ENCODE measurements at places on chromosomes 11 and 22. TPM values are rescaled to one million over a fixed set of nuclear protein-coding genes. Genes with fewer than 3 reads are reported as not detected.

Gene CARD18
- total RNA-seq = not detected

Gene POTEH
- total RNA-seq = not detected

Gene APOBEC3H
- 1.4 TPM for total RNA-seq

Gene XNDC1N
- 3.2 TPM for total RNA-seq

Gene SMTNL1
- total RNA-seq = not detected

Gene CRKL
- 49.0 TPM for total RNA-seq

Gene PHOX2A
- not detected for total RNA-seq

Gene CLCF1
- 6.9 TPM for total RNA-seq

Gene KRTAP5-9
- not detected for total RNA-seq

GRCh38 chr11:117929142-117929915 lies at the start of gene TMPRSS13:
TSS of gene TMPRSS13 (minus strand) at chr11:117929402. CDS start at chr11:117929307, 95 bp downstream.
- DNase-seq = no peak
- H3K27me3 ChIP-seq = no peaks in the 10 kb centered on the region
- no peak within 1 kb of the TSS for H3K4me3 ChIP-seq

DNA sequence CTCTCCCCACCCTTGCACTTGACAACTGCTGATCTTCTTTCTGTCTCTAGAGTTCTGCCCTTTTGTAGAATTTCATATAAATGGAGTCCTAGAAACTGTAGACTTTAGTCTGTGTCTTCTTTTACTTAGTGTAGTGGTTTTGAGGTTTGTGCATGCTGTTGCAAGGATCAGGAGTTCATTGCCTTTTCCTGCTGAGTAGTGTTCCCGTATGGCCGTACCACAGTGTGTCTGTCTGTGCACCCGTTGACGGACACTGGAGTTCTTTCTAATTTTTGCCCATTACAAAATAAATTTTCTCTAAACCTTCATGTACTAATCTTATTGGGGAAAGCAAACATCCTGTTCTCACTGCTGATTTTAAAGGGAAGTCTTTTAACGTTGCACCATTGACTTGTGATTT lies 138.1 kb downstream of the TBC1D22A start:
- DNase-seq = no peak
- H3K4me1 ChIP-seq = no peaks in the 10 kb centered on the region
- H3K27ac ChIP-seq = no peak overlapping the region
- no peaks in the 10 kb centered on the region for H3K36me3 ChIP-seq

DNA sequence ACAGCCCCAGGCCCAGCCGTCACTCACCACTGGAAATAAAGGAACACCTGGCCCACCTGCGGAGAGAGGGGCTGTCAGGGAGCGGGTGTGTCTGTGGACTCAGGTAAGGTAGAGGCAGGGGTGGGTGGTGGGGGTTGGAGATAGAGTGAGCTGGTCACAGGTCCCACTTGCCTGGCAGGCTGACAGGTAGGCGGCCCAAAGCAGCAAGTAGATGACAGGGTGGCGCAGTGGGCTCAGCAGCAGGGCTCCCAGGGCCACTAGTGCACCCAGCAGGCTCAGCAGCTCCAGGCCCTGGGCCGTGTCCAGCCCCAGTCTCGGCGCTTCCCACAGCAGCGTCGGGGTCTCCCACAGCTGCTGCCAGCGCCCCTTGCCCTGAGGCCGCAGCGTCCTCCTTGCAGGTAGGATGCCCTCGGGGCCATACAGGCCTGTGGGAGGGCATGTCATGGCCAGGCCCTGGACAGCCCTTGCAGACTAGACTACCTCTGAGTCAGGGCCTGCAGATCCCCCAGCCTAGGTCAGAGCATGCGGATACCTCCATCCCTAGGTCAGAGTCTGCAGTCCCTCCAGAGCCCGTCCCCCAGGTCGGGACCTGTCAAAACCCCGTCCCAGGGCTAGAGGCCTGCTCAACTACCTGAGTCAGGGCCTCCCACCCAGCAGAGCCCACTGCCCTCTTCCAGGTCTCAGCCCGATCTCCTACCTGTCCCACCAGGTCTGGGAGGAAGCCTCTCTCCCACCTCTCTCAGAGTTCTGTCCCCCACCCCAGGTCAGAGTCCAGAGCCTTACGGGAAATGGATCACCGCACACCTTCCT lies 686 bp downstream of the LMF2 start:
- H3K27me3 ChIP-seq = no peaks in the 10 kb centered on the region
- peak; percentile 44 for DNase-seq
- peak overlapping the region; percentile 82 for H3K4me3 ChIP-seq

- H3K27ac ChIP-seq = no peak overlapping the region
- no peak overlapping the region for H3K4me3 ChIP-seq
- no peaks in the 10 kb centered on the region for H3K27me3 ChIP-seq
- H3K4me1 ChIP-seq = peaks cover under 1% of the 10 kb centered on the region
Measured at GRCh38 chr22:30413745-30414524, 11.6 kb upstream of the MTFP1 start.

DNA sequence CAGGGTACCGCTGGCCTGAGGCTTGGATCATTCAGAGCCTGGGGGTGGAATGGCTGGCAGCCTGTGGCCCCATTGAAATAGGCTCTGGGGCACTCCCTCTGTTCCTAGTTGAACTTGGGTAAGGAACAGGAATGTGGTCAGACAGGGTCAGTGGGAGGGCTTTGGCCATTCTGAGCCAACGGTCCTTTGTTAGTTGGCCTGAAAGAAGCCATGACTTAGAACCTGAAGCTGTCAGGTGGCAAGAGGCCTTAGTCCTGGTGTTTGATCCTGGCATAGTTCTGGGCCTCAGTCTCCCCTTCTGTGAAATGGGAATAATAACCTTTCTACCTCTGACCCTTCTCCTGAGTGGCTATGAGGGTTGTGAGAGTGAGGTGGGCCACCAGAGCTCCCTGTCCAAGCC lies 8.3 kb downstream of the PGAP2 start:
- H3K4me3 ChIP-seq = no peak overlapping the region
- no peaks in the 10 kb centered on the region for H3K27me3 ChIP-seq
- no peaks in the 10 kb centered on the region for H3K4me1 ChIP-seq
- H3K36me3 ChIP-seq = peaks cover 3% of the 10 kb centered on the region
- DNase-seq = no peak

GRCh38 chr22:20569059-20570058 lies 61.9 kb downstream of the MED15 start:
- H3K27ac ChIP-seq = peak overlapping the region; percentile 70
- H3K27me3 ChIP-seq = no peaks in the 10 kb centered on the region
- peaks cover 99% of the 10 kb centered on the region for H3K36me3 ChIP-seq
- H3K4me1 ChIP-seq = peaks cover 39% of the 10 kb centered on the region

DNA sequence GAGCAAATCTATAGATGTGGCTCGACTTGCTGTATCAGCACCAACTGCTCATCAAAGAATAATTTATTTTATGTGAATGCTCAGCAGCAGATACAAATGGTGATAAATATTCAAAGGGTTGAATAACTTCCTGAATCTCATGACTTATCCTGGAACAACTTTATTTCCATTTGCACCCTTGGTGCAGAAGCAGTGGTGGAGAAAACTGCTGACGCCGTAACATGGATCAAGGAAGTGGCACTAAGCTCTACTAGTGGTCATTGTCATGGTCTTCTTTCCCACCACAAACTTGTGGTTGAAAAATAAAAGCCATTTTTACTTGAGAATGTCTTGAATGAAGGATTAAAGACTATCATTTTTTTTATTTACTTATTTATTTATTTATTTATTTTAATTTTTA lies 14.6 kb downstream of the MARK2 start:
- H3K27me3 ChIP-seq = no peaks in the 10 kb centered on the region
- H3K27ac ChIP-seq = no peak overlapping the region
- DNase-seq = no peak
- no peaks in the 10 kb centered on the region for H3K4me1 ChIP-seq
- no peak overlapping the region for H3K4me3 ChIP-seq

DNA sequence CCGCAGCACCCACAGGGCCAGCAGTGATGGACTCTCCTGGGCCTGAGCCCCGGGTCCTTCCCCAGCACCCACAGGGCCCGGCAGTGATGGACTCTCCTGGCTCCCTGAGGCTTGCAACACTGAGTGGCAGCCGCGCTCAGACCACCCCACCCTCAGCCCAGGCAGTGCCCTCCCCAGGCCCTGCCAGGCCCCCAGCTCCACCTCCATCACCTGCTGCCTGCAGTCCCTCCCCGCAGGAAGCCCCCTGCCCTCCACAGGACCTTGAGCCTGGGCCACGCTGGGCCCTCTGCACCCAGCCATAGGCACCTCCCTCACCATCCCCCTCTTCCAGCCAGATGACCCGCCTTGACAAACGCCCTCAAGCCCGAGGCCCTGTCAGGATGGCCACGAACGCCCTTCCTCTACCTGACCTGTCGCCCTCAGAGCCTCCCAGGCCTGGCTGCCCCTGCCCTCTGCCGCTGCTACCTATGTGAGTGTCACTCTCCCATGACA lies 11.4 kb downstream of the ALG12 start:
- H3K4me3 ChIP-seq = no peak overlapping the region
- H3K27ac ChIP-seq = no peak overlapping the region
- no peaks in the 10 kb centered on the region for H3K27me3 ChIP-seq
- H3K4me1 ChIP-seq = no peaks in the 10 kb centered on the region
- peaks cover 35% of the 10 kb centered on the region for H3K36me3 ChIP-seq
- DNase-seq = no peak

DNA sequence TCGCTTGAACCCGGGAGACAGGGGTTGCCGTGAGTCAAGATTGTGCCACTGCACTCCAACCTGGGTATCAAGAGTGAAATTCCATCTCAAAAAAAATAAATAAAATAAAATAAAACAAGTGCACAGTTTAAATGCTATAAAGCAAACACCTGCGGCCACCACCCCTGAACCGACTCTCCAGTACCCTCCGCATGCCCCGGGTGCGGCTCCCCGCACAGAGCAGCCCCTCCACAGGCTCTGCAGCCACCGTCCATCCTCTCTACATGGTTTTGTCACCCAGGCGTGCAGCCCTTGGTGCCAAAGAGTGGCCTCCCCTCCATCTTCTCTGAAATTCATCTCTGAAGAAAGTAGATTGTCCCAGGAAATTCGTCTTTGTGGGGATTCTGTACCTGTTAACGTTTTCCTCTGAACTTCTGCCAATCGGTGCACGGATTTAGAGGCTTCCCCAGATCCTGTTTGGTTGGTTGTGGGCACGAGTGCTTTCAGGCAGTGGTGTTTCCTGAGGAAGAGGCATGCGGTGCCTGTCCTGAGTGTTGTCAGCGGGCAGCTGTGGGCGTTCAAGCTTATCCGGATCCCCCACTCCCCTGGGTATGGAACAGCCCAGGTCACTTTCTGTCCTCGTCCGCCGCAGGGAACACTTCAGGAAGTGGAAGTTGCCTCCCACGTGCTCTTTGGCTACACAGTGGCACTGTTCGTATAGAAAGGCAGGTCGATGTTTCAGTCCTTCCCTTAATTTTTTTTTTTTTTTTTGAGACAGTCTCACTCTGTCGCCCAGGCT lies 4.1 kb downstream of the MIOX start:
- H3K36me3 ChIP-seq = no peaks in the 10 kb centered on the region
- H3K4me3 ChIP-seq = no peak overlapping the region
- H3K4me1 ChIP-seq = no peaks in the 10 kb centered on the region
- no peak overlapping the region for H3K27ac ChIP-seq

DNA sequence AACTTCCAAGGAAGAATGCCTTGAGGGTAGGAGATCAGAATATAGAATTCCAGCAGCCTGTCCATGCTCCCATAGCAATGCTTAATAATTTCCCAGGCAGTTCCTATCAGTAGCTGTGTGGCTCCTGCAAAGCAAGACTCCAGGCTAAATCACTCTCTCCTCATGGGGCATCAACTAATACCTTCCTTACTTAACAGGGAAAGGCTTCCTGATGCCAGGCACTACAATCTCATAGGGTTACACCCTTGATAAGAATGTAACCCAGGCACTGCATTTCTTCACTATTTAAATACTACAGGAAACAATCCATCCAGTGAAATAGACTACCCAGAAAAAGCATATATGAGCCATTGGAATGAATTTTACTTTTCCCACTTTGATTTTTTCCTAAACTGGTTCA lies 615.0 kb upstream of the ARHGAP42 start:
- no peaks in the 10 kb centered on the region for H3K27me3 ChIP-seq
- no peaks in the 10 kb centered on the region for H3K36me3 ChIP-seq
- no peak for DNase-seq
- H3K4me3 ChIP-seq = no peak overlapping the region
- no peaks in the 10 kb centered on the region for H3K4me1 ChIP-seq

DNA sequence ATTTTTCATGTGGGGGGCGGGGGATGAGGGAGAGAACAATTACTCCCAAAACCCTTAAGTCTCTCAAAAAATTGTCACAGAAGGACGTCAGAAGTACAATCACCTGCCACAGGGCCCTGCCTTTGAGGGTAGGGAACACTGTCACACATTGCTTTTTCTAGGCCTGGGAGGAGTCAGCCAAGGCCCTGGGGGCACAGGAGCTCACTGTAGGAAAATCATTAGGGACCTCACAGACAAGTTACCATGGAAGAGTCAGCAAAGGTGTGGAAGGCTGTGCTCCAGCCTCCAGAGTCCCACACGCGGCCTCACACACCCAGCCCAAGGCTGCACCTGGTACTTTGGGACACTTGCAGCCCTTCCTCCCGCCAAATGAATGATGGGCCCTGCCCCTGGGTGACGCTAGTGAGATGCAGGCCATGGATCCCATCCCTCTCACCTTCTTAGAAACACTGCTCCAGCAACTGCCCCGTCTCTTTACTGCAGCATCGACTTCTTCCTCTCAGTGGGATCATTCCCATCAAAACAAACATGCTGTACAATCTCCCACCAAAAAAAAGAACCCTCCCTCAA lies 3.3 kb downstream of the PLEKHA7 start:
- H3K4me1 ChIP-seq = peaks cover 17% of the 10 kb centered on the region
- no peak overlapping the region for H3K27ac ChIP-seq
- H3K36me3 ChIP-seq = no peaks in the 10 kb centered on the region
- H3K4me3 ChIP-seq = no peak overlapping the region

DNA sequence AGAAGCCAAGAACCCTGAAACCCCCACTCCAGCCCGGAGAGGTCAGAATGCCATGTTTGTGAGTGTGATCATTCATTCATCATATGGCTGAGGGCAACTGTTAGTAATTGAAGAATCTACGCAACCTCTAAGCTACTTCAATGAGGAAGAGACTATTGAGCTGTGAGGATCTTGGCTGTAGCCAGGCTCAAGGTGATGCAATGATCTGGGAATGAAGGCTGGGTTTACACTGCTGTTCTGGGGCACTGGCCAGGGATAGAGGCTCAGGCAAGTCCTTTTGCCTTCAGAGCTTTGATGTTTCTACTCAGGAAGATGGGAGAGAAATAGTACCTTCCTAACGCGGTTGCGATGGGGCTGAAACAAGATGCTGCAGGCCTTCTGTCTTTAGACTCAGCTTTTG lies 12.9 kb downstream of the CRYBB2 start:
- H3K36me3 ChIP-seq = no peaks in the 10 kb centered on the region
- peaks cover 13% of the 10 kb centered on the region for H3K27me3 ChIP-seq
- peaks cover 4% of the 10 kb centered on the region for H3K4me1 ChIP-seq
- DNase-seq = no peak
- no peak overlapping the region for H3K27ac ChIP-seq
- no peak overlapping the region for H3K4me3 ChIP-seq

GRCh38 chr11:12126344-12127019 lies 16.1 kb downstream of the MICAL2 start:
- no peak overlapping the region for H3K27ac ChIP-seq
- H3K27me3 ChIP-seq = no peaks in the 10 kb centered on the region
- no peak overlapping the region for H3K4me3 ChIP-seq

DNA sequence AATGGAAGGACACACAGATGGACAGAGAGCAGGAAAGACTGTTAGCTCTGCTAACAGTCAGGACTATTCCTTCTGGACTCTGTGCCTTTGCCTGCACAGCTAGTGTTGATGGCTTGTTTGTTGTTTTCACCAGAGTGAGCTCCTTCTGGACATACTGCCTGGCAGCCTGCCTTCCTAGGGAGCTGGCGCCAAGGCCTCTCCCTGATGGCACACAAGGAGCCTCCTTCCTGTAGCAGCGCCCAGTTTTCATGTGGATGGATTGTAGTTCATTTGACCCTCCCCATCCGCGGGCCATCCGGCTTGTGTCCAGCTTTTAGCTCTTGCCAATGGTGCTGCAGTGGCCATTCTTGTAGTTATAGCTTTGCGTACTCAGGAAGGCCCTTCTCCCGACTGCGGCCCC lies 16.6 kb upstream of the BCR start:
- H3K4me3 ChIP-seq = no peak overlapping the region
- no peaks in the 10 kb centered on the region for H3K36me3 ChIP-seq
- no peaks in the 10 kb centered on the region for H3K27me3 ChIP-seq
- no peaks in the 10 kb centered on the region for H3K4me1 ChIP-seq
- no peak overlapping the region for H3K27ac ChIP-seq
